ENCODE measurements at places on chromosomes 11 and 22. TPM values are rescaled to one million over a fixed set of nuclear protein-coding genes. Genes with fewer than 3 reads are reported as not detected.
A peak's percentile ranks its signal among the peaks of the same experiment; 100 is the strongest.

DNA sequence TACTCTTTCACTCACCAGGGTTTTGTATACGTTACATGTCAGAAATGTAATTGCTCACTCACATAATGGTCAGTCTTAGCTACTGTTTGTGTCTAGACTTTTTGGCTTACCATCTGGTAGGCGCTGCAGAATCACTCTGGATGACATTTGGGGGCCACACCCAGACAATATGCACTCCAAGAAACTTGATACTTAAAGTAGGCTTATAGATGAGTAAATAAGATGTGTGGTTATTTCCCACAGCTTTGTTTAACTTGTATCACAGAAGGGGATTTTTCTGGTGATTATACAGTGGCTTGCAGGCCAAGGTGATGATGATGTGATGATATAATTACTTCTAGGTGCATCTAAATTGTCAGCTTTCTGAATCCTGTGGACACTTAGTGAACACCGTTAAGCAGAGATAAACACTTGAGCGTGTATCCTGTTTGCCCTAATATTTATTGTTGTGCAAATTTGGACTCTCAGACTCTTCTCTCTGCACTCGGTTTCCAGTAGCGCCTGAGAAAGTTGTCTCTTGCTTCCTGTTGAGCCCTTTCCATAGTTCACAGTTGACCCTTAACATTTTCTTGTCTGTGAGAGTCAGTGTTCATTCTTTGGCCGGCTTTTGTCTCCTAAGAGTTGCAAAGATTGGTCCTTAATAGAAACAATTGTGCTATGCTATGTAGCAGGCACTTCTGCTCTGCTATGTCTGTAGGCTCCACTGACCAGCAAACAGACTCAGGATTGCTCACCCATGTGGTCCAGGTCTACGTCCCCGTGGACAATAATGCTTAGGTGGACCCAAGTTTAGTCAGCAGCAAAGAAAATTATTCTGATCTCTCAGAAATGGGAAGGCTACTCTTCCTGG lies 89.3 kb downstream of the PRR5L start:
- no peak for DNase-seq

DNA sequence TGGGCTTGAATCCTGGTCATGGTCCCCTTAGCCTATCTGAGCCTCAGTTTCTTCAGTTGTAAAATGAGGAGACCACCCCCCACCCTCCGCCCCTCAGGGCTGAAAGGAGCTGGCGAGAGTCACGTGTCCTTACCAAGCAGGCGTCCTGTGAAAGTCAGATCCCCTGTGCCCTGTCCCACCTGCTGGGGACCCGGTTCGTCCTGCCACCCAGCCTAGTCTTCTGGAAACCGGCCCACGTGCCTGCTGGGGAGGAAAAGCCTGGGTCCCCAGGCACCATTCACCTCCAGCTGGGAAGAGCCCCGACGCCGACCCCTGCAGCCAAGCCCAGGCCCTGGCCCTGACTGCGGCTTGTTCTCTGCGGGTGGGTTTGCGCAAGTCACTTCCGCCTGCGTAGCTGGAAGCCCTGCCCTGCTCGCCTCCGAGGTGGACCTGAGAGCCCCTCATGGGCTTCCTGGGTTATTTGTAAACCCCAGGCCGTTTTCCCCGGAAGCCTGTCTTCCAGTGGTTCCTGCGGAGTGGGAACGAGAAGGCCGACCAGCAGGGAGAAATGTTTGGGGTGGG lies 679 bp upstream of the SSH3 start:
- DNase-seq: peak; percentile 60

DNA sequence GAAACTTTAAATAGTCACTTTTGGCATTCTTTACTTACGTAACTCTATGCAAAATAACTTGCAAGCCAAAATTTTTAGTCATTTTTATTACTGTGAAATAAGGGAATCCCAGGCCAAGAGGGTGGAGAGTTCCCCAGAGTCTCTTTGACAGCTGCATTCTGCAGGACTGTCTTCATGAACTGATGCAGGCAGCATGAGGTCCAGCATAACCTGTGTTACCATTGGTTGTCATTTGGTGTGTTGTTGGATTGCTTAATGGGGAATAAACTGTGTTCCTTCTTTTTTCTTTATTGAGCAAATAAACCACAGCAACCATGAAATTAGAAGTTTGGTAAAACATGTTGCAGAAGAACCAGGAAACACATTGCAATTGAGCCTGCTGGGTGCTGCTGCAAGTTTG lies 24.6 kb downstream of the MMP27 start:
- DNase-seq: no peak

GRCh38 chr22:20437613-20438426 lies at the start of gene SCARF2:
Gene SCARF2 (minus strand): TSS chr22:20437825. CDS start chr22:20437754, 71 bp downstream.
- peak; percentile 80 for DNase-seq

DNA sequence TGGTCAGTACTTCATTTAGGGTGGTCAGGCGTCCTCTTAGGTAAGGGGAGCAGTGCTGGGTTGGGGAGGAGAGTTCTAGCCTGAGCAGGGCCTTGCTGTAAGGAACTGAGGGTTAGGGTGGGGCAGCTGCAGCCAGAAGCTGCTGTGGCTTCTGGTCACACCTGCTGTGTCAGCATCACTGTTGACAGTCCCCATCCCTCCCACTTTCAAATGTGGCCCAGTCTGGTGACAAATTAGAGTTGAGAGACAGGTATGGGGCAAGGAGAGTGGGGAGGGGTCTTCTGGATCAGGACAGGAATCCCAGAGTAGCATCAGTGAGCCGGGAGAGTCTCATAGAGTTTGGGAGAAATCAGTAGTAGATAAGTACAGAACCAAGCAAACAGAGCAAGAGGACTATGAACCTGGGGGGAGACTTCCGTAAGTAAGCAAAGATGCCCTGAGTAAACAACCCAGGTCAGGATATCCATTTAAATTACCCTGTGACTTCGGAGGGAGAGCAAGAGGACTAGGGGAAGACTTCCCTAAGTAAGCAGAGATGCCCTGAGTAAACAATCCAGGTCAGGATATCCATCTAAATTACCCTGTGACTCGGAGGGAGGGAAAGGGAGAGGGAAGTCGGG lies 53.7 kb downstream of the PPP6R2 start:
- no peak for DNase-seq

GRCh38 chr22:29872989-29873388 lies 10.0 kb upstream of the MTMR3 start:
- DNase-seq: no peak

GRCh38 chr11:99555486-99555885 lies 534.7 kb downstream of the CNTN5 start:
- DNase-seq: no peak

DNA sequence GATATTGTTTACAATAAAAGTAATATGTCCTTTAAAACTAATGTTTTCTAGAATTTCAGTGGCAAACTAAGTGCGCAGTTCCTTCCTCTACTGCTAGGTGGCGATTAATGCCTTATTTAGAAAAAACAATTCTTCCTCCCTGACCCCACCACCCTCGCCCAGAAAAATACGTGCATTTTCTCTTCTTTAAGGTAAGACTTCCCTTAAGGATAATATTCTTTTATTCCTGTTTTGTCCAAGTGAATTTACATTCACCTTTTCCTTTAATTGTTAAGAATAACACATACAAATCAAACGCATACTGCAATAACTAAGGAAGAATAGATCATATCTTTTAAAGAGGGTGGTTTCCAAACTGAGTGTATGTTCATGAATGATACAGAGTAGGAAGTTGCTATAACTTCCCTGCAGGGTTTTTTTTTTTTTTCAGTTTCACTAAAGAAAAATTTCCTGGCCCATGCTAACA lies 17.0 kb upstream of the PSMA1 start:
- DNase-seq: no peak

DNA sequence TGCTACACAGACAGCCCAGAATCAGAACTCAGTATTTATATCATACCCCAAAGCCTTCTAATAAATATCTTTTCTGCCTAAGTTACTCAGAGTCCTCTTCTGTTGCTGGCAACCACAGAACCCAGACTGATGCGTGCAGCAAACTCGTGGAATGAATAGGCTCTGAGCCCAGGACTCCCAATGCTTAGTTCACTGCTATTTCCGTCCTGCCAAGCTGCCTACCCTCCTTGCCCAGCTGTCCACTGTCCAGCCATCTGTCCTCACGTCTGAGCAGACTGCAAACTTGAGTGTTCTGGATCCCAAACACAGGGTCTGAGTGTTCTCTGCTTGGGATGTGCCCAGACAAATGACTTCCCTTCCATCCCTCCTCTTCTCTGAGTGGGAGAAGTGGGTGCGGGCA lies 19.4 kb downstream of the PTPN5 start:
- DNase-seq: no peak

DNA sequence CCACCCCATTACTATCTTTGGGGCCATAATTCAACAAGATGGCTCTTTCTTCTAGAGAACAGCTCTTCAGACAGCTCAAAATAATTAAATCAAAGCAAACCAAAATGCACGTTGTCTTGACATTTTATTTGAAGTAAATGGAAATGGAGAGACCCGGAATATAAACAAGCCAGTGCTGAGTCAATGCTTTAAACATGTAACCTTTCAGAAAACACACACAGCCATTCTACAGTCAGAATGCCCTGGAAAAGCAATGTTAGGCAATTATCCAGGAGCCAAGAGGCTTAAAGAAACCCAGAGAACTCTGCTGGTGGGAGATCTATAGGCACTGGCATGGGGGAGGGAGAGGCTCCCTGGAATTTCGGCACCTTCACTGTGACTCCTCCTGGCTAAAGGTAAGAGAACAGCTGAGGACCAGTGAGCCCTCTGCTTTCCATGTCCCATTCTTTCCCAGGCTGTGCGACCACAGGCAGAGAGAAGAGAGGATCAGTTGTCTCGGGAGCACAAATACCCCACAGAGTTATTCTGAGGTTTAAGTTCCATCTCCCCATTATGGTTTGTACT lies 254.0 kb upstream of the CCDC90B start:
- DNase-seq: no peak

GRCh38 chr11:114172055-114172861 lies 112.7 kb downstream of the ZBTB16 start:
- DNase-seq: no peak

DNA sequence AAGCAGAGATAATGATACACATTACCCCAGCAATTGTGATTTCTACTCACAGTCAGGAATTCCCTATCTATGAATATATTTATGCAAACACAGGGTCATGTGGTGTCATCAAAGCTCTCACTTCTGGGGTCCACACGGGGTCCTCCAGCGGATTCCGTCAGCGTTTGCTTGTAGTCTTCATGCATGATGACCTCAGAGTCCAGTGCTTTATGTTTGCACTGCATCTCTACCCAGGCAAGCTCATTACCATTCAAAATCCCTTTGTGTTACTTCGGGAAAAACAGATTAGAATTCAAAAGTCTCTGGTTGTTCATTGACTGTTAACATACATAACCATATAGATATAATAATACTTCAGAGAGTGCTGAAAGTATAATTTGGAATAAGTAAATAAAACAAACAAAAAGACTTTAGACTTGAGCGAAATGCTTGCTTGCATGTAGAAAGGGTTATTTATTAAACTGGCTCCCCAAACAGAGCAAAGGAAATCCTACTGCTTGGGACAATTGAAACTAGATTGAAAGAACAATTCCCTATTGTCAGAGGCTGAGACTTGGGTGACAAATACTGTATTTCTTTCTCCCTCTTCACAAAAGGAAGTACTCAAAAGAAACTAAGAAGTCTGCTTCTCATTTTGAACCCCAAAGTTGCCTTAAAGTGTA lies 423.1 kb downstream of the ETS1 start:
- no peak for DNase-seq

GRCh38 chr11:61370349-61371005 lies 8.3 kb downstream of the TMEM138 start:
- no peak for DNase-seq

DNA sequence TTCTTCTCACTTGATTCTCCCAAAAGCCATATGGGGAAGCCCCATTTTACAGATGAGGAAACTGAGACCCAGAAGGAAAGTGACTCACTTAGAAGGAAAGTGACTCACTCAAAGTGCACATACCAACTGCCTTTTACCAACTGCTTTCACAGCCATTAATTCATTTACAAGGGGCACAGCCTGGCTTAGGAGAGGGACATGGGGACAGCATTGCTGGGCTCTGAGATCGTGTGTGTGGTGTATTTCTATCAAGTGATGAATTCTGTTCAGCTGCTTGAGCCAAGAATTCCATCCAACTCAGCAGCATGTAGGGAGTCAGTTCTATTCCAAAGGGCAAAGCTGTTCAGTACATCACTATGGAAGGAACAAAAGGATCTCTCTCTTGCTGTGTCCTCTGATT lies 23.5 kb upstream of the PAK1 start:
- DNase-seq: no peak

GRCh38 chr11:1338201-1339065 lies 29.0 kb upstream of the TOLLIP start:
- no peak for DNase-seq

DNA sequence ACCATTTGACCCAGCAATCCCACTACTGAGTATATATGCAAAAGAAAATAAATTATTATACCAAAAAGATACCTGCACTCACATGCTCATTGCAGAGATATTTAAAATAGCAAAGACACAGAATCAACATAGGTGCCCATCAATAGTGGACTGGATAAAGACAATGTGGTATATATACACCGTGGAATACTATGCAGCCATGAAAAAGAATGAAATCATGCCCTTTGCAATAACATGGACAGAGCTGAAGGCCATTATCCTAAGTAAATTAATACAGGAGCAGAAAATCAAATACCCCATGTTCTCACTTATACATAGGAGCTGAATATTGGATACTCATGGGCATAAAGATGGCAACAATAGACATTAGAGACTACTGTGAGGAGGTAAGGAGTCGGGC lies 68.7 kb downstream of the DLG2 start:
- no peak for DNase-seq

DNA sequence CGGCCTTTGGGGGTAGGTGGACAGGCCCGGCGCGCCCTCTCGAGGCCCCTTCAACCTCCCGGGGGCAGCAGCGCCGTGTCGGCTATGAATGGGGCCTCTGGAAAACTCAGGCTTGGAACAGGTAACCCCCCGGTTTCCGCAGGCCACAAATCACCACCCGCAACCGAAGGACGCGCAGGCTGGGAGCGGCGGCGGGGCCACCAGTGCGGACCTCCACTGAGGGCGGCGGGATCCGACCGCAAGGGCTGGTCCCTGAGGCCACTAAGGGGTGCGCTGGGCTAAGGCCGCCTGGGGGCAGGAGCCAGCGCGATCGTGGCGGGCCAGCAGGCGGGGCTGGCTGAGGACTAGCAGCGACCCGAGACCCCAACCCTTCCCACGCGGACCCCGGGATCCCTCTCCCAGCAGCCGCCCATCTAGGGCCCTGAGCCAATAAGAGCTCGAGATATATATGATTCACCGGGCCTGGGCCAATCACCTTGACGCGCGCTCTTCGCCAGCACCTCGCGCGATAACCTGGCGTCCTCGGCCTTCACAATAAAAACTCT lies 609 bp upstream of the ATF4 start:
- peak; percentile 98 for DNase-seq

GRCh38 chr11:74112877-74113276 lies 57.9 kb downstream of the C2CD3 start:
- no peak for DNase-seq

DNA sequence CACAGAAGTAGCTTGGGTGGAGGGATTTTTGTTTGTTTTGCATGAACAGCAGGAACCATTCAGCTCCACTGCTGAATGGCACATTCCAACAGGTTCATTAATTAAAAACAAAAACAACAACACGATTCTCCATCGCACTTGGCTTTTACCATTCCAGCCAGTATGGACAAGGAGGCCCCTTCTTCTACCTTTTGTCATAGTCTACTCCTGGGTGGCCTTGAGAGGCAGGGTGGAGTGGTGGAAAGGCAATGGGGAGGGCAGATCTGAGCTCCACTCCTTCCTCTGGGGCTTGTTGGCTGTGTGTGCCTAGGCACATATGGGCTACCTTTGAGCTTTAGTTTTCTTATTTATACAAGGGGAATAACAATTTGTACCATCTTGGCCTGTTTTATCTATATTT lies 4.8 kb downstream of the TIMP3 start:
- DNase-seq: no peak

GLYAT gene
- 0.59 TPM for total RNA-seq

SYT8 gene
- not detected for total RNA-seq

RASSF10 gene
- total RNA-seq: 0.42 TPM

RPS13 gene
- total RNA-seq: 789 TPM

CDC42EP1 gene
- total RNA-seq: 14.6 TPM

MGAT3 gene
- 6.3 TPM for total RNA-seq
